Right atrium auricular region (tissue), 2 donors: ENCODE measurements at places on chromosomes 1 and 21. TPM values are rescaled to one million over a fixed set of nuclear protein-coding genes. Genes with fewer than 3 reads are reported as not detected.

The S100A16 gene
- total RNA-seq = 62.7 TPM

The EDARADD gene
- total RNA-seq = 0.63 TPM

The CDC42 gene
- 147 TPM for total RNA-seq

The HEYL gene
- total RNA-seq = 35.4 TPM

The CFHR3 gene
- total RNA-seq = 0.20 TPM

GRCh38 chr1:247317702-247318101, 14.0 kb downstream of the ZNF496 start:
- H3K27me3 ChIP-seq = no peaks in the 10 kb centered on the region
- H3K4me1 ChIP-seq = no peaks in the 10 kb centered on the region
- peaks cover 41% of the 10 kb centered on the region for H3K36me3 ChIP-seq

DNA sequence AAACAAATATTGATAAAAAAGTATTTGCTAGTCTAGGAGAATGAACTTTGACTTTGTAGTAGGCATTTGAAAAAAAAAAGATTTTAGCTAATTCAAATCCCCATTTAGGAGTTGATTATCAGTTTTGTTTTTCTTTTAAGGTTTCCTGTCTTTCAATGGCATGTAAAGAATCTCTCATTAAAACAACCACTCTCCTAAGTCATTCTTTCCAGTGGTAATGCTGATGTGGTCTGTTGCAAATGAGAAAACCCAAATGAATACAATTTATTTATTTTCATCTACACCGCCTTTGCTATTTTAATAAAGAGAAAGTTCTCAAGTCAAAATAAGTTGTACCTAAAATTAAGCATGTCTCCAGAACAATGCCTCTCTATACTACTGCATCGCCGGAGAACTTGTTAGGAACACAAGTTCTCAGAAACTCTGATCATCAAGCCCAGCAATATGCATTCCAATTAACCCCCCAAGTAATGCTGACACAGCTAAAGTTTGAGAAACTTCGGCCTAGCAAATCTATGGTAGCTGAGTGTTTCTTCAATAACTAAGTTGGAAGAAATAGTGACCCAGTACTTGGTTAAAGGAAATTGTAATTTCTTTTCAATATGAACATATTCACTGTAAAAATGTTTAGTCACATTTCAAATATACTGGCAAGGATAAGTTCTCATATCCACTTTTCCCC, 255.1 kb downstream of the PTPRC start:
- H3K27me3 ChIP-seq = no peaks in the 10 kb centered on the region
- DNase-seq = no peak
- no peak overlapping the region for H3K4me3 ChIP-seq

- no peak overlapping the region for H3K4me3 ChIP-seq
- H3K4me1 ChIP-seq = no peaks in the 10 kb centered on the region
- DNase-seq = no peak
- H3K27me3 ChIP-seq = no peaks in the 10 kb centered on the region
- no peak overlapping the region for H3K27ac ChIP-seq
These were observed 118.7 kb downstream of the GLIS1 start for GRCh38 chr1:53620061-53620855.
